ENCODE measurements at places on chromosomes 11 and 22.

GRCh38 chr11:104763930-104764709 lies 134.1 kb downstream of the CASP12 start:
- no peak for DNase-seq

GRCh38 chr22:36546932-36547331 lies 18.0 kb upstream of the EIF3D start:
- DNase-seq, result no peak

GRCh38 chr22:28180804-28181731 lies 262.0 kb upstream of the PITPNB start:
- DNase-seq, result no peak

DNA sequence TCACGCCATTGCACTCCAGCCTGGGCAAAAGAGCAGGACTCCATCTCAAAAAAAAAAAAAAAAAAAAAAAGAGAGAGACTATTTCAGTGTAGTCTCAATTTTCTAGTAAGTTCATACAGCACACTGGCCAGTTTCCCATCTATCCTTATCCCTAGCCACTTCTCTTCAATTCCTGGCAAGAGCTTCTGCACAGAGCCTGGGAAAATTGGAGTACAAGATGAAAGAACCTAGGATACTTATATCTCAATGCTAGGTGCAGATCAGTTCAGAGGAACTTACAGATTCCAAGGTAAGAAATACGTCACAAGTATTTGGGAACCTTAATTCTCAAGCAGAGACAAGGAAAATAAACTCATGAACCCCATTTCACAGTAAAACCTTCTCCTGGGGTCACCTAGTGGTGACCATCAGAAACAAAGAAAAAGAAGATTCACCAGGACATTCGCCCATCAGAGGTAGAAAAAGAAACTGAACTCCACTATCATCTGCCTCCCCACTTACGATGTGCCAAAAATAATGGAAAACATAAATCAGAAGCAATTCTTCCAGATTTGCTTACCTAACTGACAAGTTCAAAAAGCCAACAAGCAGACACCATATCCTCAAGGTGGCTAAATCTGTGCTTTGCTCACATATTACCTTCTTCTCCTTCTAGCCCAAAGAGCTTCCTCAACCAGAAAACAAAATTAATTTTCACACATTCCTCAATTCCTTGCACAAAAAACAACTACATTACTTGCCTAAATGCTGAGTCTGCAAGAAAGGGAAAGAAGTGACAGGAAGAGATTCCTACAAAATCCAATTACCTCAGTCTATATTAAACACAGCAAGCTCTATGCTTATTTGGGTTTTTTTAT lies 4.9 kb downstream of the DENND5A start:
- DNase-seq, result no peak

DNA sequence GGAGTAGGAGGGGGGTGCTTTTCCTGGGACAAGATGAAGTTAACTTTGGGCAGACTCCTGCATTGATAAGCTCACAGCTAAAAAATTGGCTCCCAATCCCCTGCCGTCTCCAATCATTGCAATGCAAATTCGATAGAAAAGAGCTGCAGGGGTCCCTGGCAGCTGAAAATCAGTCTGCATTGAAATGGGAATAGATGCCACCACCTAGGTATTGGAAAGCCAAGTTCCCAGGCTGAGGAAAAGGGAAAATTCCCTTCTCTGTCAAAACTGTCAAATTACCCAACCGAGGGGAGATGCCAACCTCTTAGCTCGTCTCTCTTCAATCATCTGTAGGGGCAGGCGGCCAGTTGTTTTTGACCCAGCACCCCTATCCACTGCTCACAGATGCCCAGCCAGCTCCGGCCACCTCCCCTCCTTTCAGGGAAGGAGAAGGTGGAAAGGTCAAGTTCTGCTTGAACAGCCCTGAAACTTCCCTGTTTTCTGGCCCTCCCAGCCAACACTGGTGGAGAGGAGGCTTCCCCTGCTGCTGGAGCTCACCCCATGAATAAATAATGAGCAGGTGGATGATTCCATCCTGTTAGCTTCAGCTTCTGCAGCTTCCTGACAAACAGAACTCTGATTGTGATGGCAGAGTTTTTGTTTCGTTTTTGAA lies 916.3 kb downstream of the TBC1D22A start:
- no peak for DNase-seq

DNA sequence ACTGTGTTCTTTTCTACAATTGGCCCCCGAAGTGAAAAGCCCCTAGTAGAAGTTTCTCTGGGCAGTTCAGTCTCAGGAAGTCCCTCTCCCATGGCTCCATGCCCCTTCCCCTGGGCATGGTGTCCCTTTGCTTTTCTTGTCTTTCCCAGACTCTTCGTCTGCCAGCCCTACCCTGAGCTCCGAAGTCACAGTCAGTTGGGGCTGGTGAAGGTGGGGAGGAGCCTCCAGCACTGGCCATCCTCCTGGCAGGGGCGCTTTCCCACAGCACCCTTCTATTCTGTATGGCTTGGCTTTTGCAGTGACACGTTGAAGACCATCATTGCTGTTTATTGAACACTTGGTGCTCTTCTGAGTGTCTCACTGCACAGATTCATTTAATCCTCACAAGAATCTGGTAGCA lies 195.1 kb upstream of the CADM1 start:
- DNase-seq, result no peak

- no peak for DNase-seq
Measured at GRCh38 chr11:1988667-1989317, 8.8 kb downstream of the H19 start.

DNA sequence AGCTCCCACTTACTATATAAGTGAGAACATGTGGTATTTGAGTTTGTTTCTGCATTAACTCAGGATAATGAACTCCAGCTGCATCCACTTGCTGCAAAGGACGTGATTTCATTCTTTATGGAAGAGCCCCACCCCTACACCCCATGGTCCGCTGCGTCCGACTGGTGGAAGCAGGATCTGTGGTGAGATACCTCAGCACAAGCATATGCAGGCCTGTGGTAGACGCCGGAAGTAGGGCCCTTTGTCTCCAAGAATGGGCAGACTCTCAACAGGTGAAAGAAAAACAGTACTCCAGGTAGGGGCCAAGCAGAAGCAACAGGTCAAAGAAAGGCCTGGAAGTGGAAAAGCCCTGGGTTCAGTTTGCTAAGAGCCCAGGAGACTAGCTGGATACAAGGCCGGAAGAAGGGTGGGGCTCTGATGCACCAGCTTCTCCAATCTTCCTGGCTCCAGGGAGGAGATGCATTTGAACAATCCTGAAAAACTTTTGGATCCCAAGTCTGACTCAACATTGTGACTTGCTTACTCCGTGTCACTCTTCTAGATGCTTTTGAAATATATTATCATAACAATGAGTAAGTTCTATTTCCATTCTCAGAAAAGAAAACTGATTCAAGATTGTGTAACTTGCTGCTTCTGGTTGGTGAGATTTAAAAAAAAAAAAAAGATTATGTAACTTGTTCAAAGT lies 30.4 kb downstream of the NEAT1 start:
- no peak for DNase-seq

GRCh38 chr11:108875134-108875533 lies 210.3 kb downstream of the DDX10 start:
- no peak for DNase-seq

DNA sequence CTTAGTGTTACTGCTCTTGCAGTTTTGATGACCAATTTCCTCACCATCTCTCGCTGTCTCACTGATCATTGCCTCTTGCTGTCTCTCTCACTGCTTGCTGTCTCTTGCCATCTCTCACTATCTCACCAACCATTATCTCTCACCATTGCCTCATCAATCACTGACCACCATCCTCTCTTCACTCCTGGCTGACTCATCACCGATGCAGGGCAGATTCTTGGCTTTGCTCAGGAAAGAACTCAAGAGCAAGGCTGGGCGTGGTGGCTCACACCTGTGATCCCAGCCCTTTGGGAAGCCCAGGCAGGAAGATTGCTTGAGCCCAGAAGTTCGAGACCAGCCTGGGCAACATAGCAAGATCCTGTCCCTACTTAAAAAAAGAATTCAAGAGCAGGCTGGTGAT lies 66.3 kb upstream of the SYN3 start:
- no peak for DNase-seq

DNA sequence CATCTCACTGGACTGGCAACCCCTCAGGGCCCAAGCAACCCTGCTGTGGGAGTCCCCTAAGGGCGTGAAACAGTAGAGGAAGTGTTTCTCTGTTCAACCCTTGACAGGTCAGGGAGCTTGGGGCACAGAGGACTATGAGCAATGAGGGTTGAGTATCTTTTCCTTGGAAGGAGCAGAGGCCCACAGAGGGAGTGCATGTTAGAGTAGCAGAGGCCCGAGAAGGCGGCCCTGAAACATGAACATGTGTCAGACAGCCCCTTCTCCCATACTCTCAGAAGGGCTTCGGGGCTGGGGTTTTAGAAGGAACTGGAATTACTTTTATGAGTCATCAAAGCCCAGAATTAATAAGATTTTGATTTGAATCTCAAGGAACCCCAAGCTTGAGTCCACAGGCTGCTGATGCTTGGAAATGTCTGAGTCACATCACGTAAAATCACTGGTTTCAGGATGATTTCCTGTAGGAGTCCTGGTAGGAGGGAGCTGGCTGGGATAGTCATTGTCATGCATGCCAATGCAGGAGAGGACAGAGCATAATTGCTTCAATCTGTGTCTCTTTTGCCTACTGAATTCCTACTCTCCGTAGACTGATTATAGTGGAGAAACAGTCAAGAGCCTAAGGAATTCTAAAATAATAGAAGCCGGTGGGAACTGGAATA lies 22.6 kb downstream of the C11orf71 start:
- no peak for DNase-seq

GRCh38 chr11:69312453-69313404 lies 18.8 kb downstream of the MYEOV start:
- DNase-seq, result no peak
